ENCODE measurements at places on chromosomes 3 and 15.

GRCh38 chr15:100170291-100171210 is 171.2 kb downstream of the ADAMTS17 start:
- peak; percentile 5 for DNase-seq

DNA sequence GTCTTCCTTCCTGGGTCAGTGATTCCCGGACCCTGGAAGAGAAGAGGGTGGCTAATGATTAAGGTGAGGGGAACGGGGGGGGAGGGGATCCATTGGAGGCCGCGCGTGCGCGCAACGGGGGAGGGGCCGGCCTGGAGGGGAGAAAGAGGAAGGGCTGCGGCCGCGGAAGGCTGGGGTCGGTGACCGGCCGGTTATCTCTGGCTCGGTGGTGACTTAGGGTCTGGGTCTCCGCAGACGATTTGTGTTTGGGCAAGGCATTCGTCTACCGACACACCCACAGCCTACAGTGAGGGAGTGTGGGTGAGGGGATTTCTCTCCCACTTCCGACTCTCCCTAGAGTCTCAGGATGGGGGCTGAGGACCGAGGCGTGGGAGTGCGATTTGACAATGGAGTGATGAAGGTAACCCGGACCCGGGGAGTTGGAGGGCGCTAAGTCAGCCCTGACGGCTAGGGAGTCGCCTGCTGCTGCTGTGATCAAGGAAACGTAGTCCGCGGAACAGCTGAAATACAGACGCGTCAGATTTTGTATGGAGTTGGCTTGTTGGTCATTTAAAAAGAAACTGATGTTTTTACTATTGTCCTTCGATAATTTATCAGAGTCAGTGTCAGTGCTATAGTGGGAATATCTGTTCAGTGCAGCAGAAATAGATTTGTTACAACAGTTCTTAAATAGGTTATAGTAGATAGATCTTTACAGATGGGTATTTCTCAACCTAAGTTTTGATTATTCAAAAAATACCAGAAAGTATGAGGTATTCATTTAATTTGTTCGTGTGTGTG is 733 bp downstream of the RNF111 start:
- peak; percentile 43 for DNase-seq

GRCh38 chr3:81998139-81998755 is 236.8 kb upstream of the GBE1 start:
- DNase-seq = no peak

DNA sequence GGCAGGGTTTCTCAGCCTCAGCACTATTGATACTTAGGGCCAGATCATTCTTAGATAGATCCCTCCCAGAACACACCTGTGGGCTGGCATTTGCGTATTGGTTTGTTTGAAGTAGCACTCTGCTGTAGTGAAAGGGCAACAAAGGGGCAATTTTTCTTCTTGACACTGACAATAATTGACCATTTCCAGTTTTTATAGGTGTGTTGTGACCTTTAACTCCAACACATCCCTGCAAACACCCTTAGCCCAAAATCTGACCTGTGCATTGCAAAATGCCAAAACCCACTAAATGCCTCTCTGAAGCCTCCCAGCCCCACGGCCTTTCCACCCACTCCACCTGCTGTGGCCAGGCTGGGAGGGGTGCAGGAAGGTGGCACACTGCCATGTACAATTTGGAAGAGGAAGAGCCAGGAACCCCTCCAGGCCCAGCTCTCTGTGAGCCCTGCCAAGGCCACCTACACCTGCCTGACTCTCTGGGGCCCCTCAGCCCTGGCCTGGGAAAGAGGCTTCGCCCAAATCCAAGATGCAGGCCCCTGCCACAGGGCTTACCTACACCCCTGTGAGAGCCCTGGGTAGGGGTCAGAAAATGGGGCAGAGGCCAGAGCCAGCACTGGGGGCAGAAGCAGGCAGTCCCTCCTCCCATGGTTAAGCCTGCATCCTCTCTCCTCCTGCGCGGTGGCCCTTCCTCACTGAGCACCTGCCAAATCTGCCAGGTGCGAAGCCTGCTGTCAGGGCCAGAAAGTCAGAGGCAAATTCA is 9.6 kb upstream of the CYP11A1 start:
- no peak for DNase-seq

GRCh38 chr3:62020706-62021105 is 352.6 kb downstream of the FEZF2 start:
- DNase-seq = no peak

- no peak for DNase-seq
These were observed 37.1 kb downstream of the MAP3K13 start for GRCh38 chr3:185399737-185400667.

DNA sequence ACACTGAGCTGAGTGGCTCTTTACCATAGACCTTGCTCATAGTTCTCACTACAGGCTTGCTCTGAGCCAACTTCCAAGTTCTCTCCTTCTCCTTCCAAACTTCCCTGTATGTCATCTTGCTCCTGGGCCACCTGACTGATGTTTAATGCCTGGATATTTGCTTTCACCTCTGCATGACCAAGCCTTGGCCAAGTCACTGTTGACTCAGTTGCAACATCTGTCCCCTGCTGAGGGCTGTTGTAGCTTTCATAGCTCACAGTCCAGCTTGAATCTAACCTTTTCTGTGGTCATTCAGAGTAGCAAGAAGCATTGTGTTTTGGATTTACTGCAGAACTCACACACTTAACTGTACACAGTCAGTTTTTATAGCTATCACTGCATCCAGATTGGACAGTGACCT is 171.8 kb upstream of the ROPN1 start:
- no peak for DNase-seq

DNA sequence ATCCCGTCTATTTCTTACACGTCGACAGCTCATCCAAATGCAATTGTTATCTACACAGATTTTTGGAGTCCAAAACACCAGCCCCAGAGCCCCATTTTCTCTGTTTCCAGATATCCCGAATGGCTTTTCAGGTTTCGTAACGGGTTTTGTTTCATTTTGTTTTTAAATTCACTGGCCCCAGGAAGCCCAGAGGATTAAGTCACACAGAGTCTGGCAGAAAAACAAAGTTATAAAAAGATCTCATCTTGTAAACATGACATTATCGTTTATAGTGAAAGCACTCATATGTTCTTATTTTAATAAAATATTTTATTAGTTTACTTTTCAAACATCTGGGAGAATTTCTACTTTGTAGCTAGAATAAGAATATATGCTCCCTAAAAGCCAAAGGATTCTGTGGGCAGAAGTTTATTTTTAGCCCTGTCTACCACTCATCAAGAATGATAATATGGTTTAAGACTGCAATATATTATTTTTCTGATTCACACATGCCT is 149.3 kb upstream of the SLC2A2 start:
- no peak for DNase-seq

- DNase-seq = no peak
These were observed 40.0 kb upstream of the LMOD3 start for GRCh38 chr3:69162308-69162980.

DNA sequence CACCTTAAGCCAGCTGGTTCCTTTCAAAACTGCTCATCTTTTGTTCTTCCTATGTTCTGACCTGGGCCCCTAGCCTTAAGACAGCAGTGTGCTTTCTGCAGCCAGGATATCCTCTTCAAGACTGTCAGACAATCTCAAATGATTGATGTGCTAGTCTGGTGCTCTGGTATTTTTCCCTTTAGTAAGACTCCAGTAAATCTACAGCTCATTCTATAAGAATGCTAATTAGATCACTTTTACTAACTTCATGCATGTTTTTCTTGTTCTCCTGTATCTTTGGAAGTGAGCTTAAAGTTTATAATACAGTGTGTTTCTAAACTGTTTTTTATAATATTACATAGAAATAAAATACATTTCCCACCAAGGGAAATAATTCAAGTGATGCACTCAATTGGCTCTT is 220.9 kb upstream of the NANOGP8 start:
- no peak for DNase-seq

DNA sequence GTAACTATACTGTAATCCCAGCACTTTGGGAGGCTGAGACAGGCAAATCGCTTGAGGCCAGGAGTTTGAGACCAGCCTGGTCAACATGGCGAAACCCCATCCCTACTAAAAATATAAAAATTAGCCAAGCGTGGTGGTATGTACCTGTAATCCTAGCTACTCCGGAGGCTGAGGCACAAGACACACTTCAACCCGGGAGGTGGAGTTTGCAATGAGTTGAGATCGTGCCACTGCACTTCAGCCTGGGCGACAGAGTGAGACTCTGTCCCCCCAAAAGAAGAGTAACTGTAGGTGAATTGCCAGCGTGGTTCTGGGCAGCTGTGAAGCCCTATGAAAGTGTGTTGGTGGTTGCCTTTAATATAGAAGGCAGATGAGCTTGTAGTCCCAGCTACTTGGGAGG is 95.9 kb downstream of the SLCO3A1 start:
- no peak for DNase-seq

- DNase-seq = no peak
These were observed 370.1 kb downstream of the NR2F2 start for GRCh38 chr15:96700555-96700954.

GRCh38 chr3:112973325-112974177 is 1.4 kb downstream of the CD200R1 start:
- DNase-seq = peak; percentile 28

- DNase-seq = no peak
These were observed 109.6 kb upstream of the FXR1 start for GRCh38 chr3:180802837-180803236.

GRCh38 chr3:119349354-119350041 is 55.3 kb downstream of the ARHGAP31 start:
- DNase-seq = no peak

GRCh38 chr3:105762749-105763658 is 105.8 kb downstream of the CBLB start:
- DNase-seq = no peak

- DNase-seq = no peak
These were observed at the start of gene HHATL for GRCh38 chr3:42702066-42702951. TSS of gene HHATL (minus strand) at chr3:42702798. CDS start at chr3:42700826, 1,972 bp downstream.

DNA sequence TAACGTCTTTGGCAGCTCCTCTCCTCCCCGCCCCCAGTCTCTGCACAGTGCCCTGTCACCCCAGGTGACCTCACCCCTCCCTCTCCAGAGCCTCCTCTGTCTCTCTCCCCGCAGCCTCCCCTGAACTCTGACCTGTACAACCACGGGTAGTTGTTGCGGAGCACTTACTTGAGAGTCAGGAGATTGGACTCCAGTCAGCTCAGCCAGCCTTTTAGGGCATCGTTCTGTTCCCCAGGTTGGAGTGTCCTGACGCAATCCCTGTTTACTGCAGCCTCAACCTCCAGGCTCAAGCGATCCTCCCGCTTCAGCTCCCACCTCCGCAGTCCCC is 177.7 kb downstream of the UACA start:
- DNase-seq = no peak

- no peak for DNase-seq
These were observed at the start of gene FAM240A for GRCh38 chr3:46612324-46612723. TSS of gene FAM240A (plus strand) at chr3:46612525. CDS start at chr3:46612684, 159 bp downstream.

GRCh38 chr3:30503446-30503845 is 103.0 kb upstream of the TGFBR2 start:
- DNase-seq = no peak

DNA sequence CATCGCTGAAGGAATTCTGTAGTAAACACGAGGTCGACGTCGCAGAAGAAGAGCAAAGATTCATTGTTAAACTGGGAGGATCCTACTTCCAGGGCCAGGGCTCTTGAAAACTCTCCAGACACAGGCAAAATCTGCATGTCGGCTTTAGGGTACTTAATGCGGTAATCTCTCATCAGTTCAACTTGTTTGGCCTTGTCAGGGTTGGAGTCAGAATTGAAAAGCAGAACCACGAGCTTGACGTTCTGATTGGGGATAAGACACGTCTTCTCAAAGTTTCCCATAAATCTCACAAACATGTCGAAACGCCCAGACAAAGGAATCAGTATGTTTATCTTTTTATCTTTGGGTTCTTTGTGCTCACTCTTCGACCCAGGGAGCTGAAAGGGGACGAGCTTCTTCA is 74.0 kb downstream of the CHSY1 start:
- no peak for DNase-seq

DNA sequence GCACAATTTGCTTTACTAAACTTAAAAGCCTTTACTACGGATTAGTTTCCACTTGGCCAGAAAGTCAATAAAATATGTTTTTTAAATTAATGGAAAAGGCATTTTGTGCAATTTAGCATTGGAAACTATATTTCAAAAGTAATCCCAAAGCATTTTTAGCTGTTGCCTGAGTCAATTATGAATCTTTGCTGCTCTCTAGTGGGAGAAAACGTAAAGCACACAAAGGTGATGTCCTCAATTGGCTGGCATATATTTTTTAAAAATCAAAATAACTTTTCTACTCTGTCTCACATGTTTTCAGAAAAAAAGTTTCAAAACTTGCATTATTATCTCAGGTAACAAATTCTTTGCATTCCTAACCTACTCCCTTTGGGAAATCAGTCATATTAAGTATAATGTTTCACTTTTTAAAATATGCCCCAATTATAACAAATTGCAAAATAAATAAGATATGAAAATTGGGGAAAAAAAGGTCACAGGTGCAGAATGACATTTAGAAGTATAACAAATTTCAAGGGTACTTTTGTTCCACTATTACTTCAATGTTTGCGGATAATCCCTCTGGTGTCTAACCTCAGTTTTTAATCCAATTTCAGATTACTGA is 47.2 kb upstream of the TEX55 start:
- DNase-seq = peak; percentile 43

DNA sequence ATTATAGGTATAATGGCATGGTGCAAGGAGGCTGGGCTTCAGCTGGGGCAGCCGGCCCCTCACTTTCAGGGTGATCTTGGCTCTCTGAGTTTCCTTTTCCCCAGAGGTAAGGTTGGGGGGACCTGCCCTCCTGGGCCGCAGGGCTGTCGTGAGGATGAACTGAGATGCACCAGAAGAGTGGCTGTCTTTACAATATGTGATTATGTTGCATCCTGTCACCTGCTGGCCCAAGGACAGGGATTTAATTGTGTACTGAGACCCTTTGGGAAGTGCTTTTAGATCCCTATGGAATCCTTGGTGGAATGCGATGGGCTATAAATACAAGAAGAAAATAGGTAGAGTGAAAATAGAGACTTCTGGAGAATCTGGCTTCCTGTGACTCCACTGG is 22.1 kb downstream of the ANAPC13 start:
- no peak for DNase-seq

- no peak for DNase-seq
These were observed 4.9 kb upstream of the ACKR4 start for GRCh38 chr3:132592216-132592615.

DNA sequence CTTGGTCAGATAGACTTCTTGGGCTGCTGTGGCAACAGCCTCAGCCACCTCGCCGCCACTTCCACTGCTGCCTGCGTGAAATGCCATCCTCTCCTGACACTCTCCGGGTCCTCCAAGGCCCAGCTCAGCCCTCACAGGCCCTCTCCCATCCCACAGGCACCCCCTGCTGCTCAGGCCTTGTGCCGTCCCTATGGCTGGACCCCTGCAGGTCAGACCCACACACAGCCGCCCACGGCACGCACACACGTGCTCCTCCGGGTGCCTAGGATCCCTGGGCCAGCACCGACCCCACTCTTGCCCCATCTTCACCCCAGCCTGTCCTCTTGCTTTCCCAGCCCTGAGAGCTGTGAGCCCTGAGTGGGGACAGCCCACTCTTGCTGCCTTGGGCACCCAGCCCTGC is 19.7 kb downstream of the CFAP100 start:
- no peak for DNase-seq

- DNase-seq = no peak
These were observed 51.7 kb downstream of the TRANK1 start for GRCh38 chr3:36893137-36893557.

All from stimulated activated CD4-positive, alpha-beta T cell treated with anti-CD3 and anti-CD28 coated beads, Interleukin-12 subunit alpha, Interleukin-12 subunit beta, amount 100 ng/mL, for 48 hours (primary cell).